ENCODE measurements at places on chromosomes 3 and 15. TPM values are rescaled to one million over a fixed set of nuclear protein-coding genes. Genes with fewer than 3 reads are reported as not detected.

DNA sequence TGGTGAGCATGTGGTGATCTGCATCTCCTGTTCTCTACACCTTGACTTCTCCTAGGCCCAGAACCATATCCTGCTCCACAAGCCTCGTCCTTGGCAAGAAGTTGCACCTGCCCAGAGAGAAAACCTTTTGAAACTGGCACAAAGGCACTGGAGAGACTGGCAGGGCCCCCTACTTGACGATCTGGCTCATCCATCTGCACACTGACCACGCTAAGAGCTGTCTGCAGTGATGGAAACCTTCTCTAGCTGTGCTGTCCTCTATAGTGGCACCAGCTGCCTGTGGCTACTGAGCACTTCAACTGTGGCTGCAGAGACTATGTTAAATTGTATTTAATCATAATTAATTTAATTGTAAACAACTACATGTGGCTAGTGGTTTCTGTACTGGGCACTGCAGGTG, 26.2 kb upstream of the SRP14 start:
- H3K27me3 ChIP-seq = no peaks in the 10 kb centered on the region
- H3K4me1 ChIP-seq = peaks cover 4% of the 10 kb centered on the region
- H3K36me3 ChIP-seq = no peaks in the 10 kb centered on the region
- H3K27ac ChIP-seq = no peak overlapping the region

GRCh38 chr3:185065059-185065458, 87.8 kb downstream of the C3orf70 start:
- H3K4me1 ChIP-seq = no peaks in the 10 kb centered on the region
- no peak overlapping the region for H3K4me3 ChIP-seq
- H3K36me3 ChIP-seq = peaks cover 2% of the 10 kb centered on the region
- no peaks in the 10 kb centered on the region for H3K27me3 ChIP-seq

DNA sequence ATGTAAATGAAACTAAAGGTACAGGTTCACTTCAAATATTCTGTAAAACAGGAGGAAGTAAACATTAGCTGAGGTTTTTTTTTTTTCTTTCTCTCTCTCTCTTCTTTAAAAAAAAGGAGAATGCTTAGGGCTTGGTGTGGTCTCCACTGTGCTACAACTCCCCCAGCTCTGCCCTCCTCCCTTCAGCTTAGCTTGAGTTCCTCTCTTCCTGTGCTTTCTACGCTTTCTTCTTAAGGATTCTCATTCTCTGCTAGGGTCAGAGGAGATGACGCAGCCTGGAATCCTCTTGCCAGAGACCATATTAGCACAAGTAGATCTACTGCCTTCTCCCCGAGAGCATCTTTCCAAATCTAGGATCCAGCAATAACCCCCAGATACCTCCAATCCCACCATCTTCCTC, 69.1 kb upstream of the SNRK start:
- H3K4me1 ChIP-seq = peaks cover 20% of the 10 kb centered on the region
- peaks cover 3% of the 10 kb centered on the region for H3K27me3 ChIP-seq
- H3K27ac ChIP-seq = no peak overlapping the region
- DNase-seq = no peak
- no peaks in the 10 kb centered on the region for H3K36me3 ChIP-seq

- H3K4me1 ChIP-seq = peaks cover 1% of the 10 kb centered on the region
- peak; percentile 27 for DNase-seq
- peaks cover 3% of the 10 kb centered on the region for H3K36me3 ChIP-seq
- no peak overlapping the region for H3K4me3 ChIP-seq
- H3K27ac ChIP-seq = no peak overlapping the region
Observed at GRCh38 chr3:354432-354831, 157.9 kb downstream of the CHL1 start.

DNA sequence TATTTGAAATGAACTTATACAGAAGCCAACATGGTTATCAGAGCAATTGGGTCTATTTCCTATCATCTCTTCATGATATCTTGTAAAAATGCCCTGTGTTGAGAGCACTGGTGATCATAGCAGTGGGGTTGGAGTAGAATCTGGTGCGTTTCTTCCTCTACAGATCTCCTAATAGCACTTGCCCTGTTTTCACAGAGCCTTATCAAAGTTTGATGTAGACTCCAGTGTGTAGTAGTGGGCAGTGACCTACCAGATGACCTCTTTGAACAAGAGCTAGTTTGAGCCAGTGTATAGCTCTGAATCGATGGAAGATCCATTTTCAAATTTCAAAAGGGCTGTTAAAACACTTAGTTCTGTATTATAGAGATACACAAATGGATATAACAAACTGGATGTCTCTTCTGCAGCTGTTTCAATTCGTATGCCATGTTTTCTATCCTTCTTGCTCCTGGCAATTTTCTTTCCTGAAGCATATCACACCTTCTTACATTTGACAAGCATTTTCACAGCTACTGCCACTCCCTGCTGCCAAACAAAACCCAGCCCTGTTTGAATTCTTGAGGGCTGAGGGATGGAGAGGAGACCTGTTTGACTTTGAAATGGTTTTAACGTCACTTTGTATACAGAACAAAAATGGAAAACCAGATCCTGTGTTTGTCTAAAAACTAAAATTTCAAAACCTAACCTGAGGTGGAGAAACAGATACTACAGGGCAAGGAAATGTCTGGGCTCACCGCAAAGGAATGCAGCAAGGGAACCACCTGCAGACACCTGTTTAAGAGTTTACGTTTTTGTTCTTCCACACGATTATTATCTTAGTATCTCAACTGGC, 354.5 kb upstream of the TPRG1 start:
- peaks cover 19% of the 10 kb centered on the region for H3K4me1 ChIP-seq
- no peak overlapping the region for H3K4me3 ChIP-seq
- DNase-seq = no peak
- H3K27ac ChIP-seq = peak overlapping the region; percentile 76
- H3K27me3 ChIP-seq = no peaks in the 10 kb centered on the region
- no peaks in the 10 kb centered on the region for H3K36me3 ChIP-seq

- no peaks in the 10 kb centered on the region for H3K36me3 ChIP-seq
- no peak overlapping the region for H3K4me3 ChIP-seq
- no peak overlapping the region for H3K27ac ChIP-seq
- DNase-seq = no peak
- H3K27me3 ChIP-seq = peaks cover 25% of the 10 kb centered on the region
- H3K4me1 ChIP-seq = no peaks in the 10 kb centered on the region
Observed at GRCh38 chr15:81174792-81175327, 21.8 kb upstream of the IL16 start.

DNA sequence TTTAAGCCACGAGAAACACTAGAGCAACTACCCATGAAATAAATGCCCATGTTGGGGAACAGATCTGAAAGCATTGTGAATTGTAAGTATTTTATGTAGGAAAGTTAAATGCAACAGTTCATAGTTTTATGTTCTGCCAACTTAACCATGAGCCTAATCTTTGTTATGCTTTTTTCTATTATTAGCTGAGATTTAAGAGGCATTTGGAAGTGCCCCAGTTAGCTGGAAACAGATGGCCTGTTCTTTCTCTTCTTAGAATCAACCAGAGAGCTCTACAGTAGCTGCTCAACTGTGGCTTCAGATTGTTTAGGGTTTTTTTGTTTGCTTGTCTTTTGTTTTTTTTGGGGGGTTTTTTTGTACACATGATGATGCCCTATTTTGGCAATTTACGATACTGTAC, 284.4 kb downstream of the KCNH8 start:
- H3K4me1 ChIP-seq = no peaks in the 10 kb centered on the region
- H3K4me3 ChIP-seq = no peak overlapping the region
- DNase-seq = no peak
- H3K27ac ChIP-seq = no peak overlapping the region

- DNase-seq = no peak
- no peaks in the 10 kb centered on the region for H3K27me3 ChIP-seq
- H3K36me3 ChIP-seq = peaks cover 4% of the 10 kb centered on the region
- H3K27ac ChIP-seq = peak overlapping the region; percentile 91
Observed at GRCh38 chr3:50246517-50246954, 10.5 kb downstream of the GNAI2 start.

- H3K4me1 ChIP-seq = peaks cover 45% of the 10 kb centered on the region
- peaks cover 24% of the 10 kb centered on the region for H3K27me3 ChIP-seq
- no peaks in the 10 kb centered on the region for H3K36me3 ChIP-seq
- no peak overlapping the region for H3K4me3 ChIP-seq
- no peak for DNase-seq
Observed at GRCh38 chr15:66651198-66651597, 50.8 kb upstream of the SMAD6 start.

GRCh38 chr3:72903004-72903403, 15.2 kb downstream of the GXYLT2 start:
- H3K4me3 ChIP-seq = no peak overlapping the region
- no peak for DNase-seq
- H3K4me1 ChIP-seq = peaks cover 5% of the 10 kb centered on the region
- no peaks in the 10 kb centered on the region for H3K36me3 ChIP-seq

GRCh38 chr3:58630076-58630709, 36.4 kb downstream of the FAM3D start:
- H3K36me3 ChIP-seq = no peaks in the 10 kb centered on the region
- H3K27ac ChIP-seq = no peak overlapping the region
- H3K27me3 ChIP-seq = peaks cover 9% of the 10 kb centered on the region
- peak; percentile 68 for DNase-seq

- H3K27me3 ChIP-seq = peaks cover 23% of the 10 kb centered on the region
- H3K4me1 ChIP-seq = peaks cover 19% of the 10 kb centered on the region
- no peak for DNase-seq
- H3K27ac ChIP-seq = no peak overlapping the region
- H3K36me3 ChIP-seq = no peaks in the 10 kb centered on the region
Observed at GRCh38 chr15:58453931-58454793, 22.4 kb downstream of the LIPC start.

DNA sequence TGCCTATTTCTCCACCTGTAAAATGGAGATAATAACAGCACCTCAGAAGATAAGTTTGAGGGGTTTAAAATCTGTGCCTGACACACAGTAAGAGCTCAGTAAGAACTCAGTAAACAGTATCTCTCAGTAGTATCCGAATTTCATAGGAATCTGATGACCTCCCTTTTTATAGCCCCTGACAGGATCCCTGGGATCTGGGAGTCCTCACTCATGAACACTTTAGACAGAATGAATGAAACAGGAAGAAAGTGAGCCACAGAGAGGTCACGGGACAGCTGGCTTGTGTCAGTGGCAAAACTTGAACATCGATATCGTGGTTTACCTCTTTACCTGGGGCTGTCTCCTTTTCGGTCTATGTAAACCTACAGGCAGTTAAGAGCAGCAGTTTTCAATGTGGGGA, 51.2 kb downstream of the LRTM1 start:
- peaks cover 19% of the 10 kb centered on the region for H3K27me3 ChIP-seq
- no peak for DNase-seq
- H3K4me1 ChIP-seq = no peaks in the 10 kb centered on the region
- no peak overlapping the region for H3K4me3 ChIP-seq
- no peaks in the 10 kb centered on the region for H3K36me3 ChIP-seq

DNA sequence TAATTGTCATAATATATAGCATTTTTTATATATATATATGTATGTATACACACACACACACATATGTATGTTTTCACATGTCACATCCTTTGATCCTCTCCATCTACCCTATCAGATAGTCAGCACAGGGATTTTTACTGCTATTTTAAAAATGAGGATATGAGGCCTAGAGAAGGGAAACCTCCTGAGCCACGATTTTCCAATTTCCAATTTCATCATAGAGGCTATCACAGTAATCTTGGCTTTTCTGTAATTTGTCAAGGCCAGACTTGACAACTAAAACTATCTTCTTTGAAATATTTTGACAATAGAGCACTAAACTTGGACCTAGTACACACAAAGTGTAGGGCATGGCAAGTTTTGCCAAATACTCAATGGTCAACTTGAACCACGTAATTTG, 42.5 kb downstream of the IL1RAP start:
- DNase-seq = no peak
- no peak overlapping the region for H3K4me3 ChIP-seq
- H3K36me3 ChIP-seq = peaks cover 12% of the 10 kb centered on the region

DNA sequence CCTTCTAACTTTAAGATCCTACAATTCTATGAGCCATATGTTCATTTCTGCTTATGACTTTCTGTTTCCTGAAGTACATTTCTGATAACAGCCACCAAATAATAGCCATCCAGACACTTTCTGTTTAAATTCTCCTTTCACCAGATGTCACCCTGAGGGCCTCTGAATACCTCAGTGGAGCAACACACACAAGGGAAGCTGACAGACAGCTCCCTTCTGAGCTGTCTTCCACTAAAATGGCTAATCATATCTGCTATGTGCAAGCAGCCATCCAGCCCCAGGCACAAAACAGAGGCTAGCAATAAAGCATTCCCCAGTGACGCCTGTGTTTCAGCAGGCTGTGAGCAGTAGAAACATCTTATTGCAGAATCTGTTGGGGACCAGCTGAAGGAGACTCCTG, 666.6 kb upstream of the UBE2E2 start:
- no peak overlapping the region for H3K27ac ChIP-seq
- peaks cover 12% of the 10 kb centered on the region for H3K4me1 ChIP-seq
- no peaks in the 10 kb centered on the region for H3K36me3 ChIP-seq
- H3K27me3 ChIP-seq = no peaks in the 10 kb centered on the region

DNA sequence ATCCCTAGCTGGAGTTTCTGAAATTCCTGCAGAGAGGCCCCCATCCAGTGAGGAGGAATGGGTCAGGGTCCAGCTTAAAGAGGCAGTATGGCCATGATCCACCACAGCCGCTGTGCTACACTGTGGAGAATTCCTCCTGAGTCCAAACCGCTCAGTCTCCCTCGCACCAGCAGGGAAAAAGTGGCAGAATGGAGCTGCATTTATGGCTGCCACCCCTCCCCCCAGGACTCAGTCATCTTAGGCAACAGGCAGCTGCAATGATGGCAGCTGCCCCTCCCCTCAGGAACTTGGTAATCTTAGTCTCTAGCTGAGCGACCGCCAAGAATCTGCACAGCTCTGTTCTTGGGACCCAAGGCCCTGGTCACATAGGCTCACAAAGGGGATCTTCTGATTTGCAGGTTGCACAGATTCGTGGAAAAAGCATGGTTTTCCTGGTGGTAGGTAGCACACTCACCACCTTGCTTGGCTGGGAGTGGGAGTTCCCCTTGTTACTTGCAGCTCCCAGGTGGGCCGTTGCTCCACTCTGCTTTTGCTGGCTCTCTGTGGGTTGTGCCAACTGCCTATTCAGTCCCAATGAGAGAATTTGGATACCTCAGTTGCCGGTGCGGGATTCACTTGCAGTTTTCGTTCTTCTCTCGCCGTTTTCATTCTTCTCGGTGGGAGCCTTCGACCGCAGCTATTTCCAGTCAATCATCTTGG, 204.1 kb downstream of the STXBP5L start:
- peaks cover 10% of the 10 kb centered on the region for H3K4me1 ChIP-seq
- H3K36me3 ChIP-seq = peaks cover 3% of the 10 kb centered on the region
- no peak overlapping the region for H3K27ac ChIP-seq
- no peak for DNase-seq

DNA sequence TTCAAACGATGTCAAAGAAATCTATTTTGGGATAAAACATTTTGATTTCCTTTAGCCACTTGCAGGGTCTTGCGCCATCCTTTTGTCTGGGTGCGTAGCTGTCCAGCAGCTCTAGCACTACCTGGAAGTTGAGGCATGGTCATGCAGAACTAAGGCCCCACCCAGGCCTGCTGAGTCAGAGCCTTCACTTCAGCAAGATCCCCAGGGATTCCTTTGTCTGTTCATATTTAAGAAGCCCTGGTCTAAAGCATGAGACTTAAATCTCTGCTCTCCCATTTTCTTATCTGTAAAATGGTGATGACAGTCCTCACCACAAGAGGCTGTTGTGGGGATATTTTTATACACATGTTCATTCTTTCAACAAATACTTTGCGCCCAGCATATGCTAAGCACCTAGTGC, 99.0 kb upstream of the CTDSPL start:
- H3K36me3 ChIP-seq = no peaks in the 10 kb centered on the region
- no peak for DNase-seq
- peaks cover 38% of the 10 kb centered on the region for H3K4me1 ChIP-seq
- H3K27me3 ChIP-seq = no peaks in the 10 kb centered on the region
- H3K27ac ChIP-seq = peak overlapping the region; percentile 42

SLC28A1 gene
- not detected for total RNA-seq

KLHL24 gene
- total RNA-seq = 72.8 TPM

SUSD5 gene
- total RNA-seq = 1.1 TPM

TGM5 gene
- total RNA-seq = not detected

ECE2 gene
- not detected for total RNA-seq

NR1I2 gene
- total RNA-seq = 0.62 TPM

NR2E3 gene
- not detected for total RNA-seq
